Stimulated activated CD8-positive, alpha-beta memory T cell treated with anti-CD3 and anti-CD28 coated beads, Interleukin-15, amount 100 ng/mL, for 24 hours (primary cell): ENCODE measurements at places on chromosomes 3 and 15.

GRCh38 chr3:36540888-36541518 is 160.7 kb downstream of the STAC start:
- DNase-seq = no peak

- DNase-seq = peak; percentile 9
These were observed 1.4 kb downstream of the KBTBD13 start for GRCh38 chr15:65077981-65078352.

DNA sequence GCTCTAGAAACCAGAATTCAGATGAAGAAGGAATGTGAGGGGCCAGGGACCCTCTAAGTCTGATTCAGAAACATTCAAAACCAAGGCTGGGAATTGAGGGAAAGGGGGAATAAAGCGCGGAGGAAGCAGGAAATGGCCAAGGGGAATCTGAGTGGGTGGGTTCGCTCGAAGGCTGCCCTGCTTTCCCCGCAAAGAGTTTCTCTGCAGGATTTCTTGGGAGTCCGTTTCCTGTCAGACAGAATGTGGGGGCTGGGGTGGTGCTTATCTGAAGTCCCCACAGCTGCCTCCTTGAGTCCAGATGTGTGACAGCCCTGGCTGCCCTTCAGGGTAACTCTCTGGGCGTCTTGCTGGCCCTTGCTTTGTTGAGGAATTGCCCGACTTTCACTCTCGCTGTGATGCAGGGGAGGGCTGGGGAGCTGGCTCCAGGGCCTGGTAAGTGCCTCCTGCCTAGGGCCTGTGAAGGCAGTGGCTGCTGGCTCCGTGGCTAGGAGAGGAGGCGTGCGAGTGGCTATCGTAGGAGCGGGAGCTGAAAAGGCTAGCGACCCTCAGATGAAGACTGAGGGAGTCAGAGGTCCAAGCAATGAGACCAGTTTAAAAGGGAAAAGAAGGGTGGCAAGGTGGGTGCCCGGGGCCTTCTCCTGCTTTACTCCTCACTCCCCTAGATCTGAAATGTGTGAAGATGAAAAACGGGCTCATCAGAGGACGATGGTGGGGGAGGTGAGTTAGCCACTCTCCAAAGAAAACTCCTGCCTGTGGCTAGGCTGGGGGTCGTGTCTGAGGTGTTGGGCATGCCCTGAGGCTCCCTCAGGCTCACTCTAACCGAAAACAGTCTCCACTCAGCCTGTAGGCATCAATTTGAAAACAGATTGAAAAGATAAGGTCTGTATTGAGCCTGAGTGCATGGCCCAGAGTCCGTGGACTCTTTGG is 143.9 kb upstream of the UMPS start:
- no peak for DNase-seq

- no peak for DNase-seq
These were observed 358.6 kb upstream of the BCHE start for GRCh38 chr3:166195808-166196207.

GRCh38 chr3:49903451-49904424 is at the start of gene MST1R:
Gene MST1R (minus strand): TSS chr3:49903873. CDS start chr3:49903609, 264 bp downstream.
- peak; percentile 55 for DNase-seq

DNA sequence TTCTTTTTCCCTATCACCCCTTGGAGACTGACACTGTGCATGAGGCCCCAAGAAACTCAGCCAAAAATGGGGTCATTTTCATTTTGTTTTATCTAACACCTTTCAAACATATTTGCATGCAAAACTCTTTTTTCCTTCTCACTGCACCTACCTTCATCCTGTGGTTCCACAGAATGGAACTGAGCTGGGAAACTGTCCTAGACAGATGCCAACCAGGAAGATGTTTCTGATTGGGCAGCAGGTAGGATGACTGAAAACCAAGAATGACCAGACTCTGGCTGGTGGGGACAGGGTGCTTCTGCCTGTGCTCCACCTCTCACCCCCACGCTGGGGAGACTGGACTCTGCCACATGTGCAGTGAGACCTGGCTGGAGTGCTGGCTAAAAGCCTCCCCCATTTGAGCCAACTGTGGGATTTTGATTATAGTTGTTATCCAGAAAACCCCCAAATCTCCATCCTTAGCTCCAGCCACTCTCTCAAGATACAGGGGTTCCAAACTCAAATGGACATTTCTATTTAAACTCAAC is 5.2 kb downstream of the PPIB start:
- no peak for DNase-seq

- no peak for DNase-seq
These were observed 235.0 kb downstream of the ULK4 start for GRCh38 chr3:41726891-41727290.

DNA sequence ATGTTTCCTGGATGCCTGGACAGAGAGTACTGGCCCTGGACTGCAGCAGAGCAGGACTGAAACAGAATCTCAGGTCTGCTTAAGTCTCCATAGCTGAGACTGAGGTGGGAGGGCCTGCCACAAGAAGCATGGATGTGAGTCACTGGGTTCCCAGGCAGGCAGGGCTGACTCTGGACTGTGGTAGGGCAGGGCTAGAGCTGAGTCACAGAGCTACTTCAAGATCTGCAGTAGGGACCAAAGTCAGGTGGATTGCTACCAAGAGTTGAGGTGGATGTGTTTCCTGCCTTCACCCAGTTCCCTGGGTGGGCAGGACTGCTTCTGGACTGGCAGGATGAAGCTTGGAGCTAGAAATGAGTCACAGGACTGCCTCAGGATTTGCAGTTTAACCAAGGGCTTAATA is 282.9 kb downstream of the AGBL1 start:
- no peak for DNase-seq

GRCh38 chr15:54810496-54810895 is 386.2 kb downstream of the RSL24D1 start:
- DNase-seq = no peak

- no peak for DNase-seq
These were observed 1.1 kb downstream of the ABHD14A start for GRCh38 chr3:51975852-51976549.

DNA sequence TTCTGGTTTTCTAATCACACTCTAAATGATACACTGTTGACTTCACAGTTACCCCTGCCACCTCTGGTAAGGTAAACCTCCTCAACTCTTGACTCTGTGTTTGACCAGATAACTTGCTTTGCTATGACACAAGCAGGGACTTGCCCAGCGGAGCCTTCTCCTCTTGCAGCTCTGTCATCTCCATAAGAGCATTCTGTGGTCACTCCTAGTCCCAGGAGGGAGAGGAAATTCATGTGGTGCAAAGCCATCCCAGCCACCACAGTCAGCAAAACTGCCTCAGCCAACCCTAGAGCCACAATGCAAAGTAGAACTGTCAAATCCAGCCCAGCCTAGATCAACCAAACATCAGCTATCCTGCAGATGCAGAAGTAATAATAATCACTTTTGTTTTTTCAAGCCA is 144.7 kb upstream of the GADL1 start:
- DNase-seq = no peak

GRCh38 chr3:151316267-151316991 is at the start of gene GPR87:
Gene GPR87 (minus strand): TSS chr3:151316820. CDS start chr3:151300100, 16,720 bp downstream.
- no peak for DNase-seq

DNA sequence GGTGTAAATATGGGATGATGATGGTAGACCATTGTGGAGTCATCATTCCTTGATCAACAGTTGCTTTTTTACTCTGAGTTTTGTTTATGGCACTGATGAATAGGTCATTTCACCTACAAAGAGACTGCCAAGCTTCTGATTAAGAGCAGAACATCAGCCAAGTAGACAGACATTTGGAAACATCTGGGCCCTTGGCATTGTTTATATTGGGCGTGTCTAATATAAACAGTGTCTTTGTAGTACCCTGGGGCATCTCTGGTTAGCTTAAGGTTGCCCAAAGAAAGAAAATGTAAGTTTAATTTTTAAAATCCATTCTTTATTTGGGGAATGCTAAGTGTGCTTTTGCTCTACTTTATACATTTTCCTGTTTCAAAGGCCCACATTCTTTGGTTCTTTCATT is 377.0 kb downstream of the FEZF2 start:
- no peak for DNase-seq

- DNase-seq = no peak
These were observed 1.1 kb downstream of the ZBTB20 start for GRCh38 chr3:115146032-115146417.

DNA sequence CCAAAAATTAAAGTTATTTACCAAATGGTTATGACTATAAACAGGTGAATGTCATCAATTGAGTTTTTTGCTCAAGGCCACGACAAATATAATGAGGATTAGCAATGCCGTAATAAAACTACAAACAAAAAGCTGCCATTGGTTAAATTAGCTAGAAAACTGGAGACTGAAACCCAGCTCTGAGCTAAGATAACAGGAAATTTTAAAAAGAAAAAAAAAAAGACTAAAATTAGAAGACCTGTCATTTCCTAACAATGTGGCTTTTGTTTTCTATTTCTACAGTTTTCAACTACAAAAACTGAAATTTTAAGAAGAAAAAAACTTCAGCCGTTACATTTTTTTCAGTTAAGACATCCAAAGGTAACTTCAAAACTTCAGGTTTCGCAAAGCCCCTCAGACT is 9.7 kb downstream of the SLC12A6 start:
- DNase-seq = no peak

GRCh38 chr3:115340586-115340985 is 193.5 kb upstream of the ZBTB20 start:
- no peak for DNase-seq

DNA sequence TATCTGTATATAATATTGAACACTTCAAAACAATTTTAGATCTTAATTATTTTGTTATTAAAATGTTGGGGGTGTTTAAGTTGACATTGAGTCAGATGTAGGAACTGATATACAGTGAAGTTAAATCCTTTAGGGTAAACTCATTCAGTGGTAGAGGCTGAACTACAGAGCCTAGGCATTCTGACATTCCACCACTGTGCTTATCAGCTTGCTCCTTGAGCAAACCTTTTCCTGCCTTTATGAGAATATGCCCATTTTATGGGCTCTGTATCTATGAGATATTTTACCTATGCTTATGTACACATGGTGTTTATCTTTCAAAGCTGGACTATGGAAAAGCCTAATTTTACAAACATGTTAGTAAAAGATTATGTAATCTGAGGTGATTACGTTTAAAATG is 407.5 kb downstream of the ZBTB20 start:
- no peak for DNase-seq

- DNase-seq = no peak
These were observed 2.0 kb downstream of the SNRK start for GRCh38 chr3:43288366-43288765.

GRCh38 chr3:122230174-122230573 is 46.7 kb downstream of the CASR start:
- DNase-seq = no peak
